ENCODE measurements at places on chromosomes 7 and 10.

- DNase-seq, result no peak
Observed at GRCh38 chr7:24572393-24572996, 757 bp upstream of the PALS2 start.

DNA sequence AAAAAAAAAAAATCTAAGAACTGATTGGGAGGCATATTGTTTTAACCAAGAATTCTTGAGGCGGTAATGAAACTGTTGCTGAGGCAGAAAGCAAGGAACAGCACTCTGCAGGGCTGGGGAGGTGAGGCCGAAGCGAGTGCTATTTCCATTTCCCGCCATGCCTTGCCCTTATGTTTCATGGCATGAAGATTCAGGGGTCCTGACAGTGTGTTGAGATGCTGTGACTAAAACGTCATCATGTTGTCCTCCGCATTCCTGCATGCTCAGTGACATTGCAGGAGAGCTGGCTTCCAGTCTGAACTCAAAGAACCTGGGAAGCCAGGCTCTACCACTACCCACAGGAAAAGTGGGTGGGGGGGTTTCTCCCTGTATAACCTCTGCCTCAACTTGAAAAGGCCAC is 85.2 kb downstream of the EBF3 start:
- no peak for DNase-seq

DNA sequence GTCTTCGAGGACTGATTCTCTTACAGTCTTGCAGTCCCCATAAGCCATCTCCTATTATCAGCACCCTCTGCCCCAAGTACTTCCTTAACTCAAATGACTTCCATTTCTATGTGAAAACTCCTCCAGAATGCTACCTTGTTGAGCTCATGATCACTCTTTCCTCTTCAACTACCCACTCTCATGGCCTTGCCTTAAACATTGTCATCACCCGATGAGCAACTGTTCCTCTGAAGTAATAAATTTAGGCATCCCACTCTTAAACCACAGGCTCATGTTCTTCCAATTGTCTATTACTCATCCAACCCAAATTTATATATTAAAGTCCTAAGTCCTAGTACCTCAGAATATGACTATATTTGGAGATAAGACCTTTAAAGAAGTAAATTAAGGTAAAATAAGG is 152.9 kb downstream of the C1GALT1 start:
- no peak for DNase-seq

DNA sequence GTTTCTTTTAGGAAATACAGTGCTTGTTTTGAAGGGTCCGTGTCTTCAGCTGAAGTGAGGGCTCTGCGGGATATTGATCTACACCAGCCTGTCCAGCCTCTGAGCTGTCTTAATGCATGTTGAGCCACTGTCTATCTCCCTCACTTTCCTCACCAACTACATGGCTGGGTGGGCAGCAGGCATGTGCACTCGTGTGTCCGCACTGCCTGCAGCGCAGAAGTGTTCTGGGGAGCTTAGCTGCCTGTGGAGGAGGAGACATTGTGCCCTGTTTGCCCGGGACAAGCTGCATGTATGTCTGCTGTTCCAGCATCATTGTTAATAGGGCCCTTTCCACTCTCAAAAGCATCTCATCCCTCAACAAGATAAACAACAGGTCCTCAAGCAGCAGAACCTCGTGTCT is 133.1 kb upstream of the EEPD1 start:
- DNase-seq, result no peak

DNA sequence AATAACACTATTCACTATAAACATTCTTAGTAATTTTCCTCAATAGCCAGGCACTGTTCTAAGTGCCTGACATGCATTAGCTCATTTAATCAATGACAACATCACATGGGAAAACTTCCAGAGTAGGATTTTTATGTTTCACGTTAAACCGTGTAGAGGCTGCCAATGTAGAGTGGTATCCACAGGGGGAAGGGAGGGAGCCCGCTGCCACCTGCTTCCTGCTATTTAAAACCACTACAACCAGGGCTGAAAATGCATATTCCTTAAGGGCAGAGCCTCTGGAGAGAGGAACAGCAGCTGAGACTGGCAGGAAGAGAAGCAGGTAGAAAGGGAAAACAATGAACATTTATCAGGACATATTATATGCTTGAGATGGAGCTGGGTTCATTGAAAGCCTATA is 684.3 kb upstream of the AUTS2 start:
- DNase-seq, result no peak

DNA sequence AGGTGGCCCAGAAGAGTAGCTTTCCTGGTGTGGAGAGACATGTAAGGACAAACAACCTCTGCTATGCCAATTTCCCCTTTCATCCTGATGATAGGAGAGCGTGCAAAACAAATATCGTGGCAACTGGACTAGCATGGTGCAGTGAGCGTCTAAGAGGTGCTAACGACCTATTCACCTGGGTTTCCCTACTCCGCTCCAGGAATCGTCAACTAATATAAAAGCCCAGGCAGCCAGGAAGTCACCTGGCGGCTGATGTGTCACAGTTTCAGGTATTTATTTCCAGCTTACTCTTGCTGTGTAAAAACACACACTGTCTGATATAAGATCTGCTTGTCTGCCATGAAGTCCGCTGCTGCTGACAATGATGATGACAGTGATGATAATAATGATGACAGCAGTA is 56.5 kb upstream of the EFCAB10 start:
- DNase-seq, result no peak

DNA sequence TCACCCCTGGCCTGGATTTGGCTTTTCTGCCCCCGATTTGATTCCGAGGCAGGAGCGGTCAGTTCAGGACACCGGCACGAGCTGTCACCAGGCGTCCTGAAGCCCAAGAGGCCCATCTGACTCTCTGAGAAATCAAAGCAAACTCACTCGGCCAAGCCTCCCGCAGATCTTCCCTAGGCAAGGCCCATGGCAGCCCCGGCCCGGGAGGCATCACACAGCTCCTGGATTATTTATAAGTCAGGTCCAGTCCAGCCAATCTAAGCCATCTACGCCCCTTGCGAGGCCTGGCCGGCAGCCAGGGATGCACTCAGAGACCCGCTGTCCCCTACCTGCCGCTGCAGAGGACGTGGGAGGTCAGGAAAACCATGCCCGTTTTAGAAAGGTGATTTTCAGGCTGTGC is 87.3 kb upstream of the DIP2C start:
- no peak for DNase-seq

GRCh38 chr7:30212701-30213111 is 71.7 kb upstream of the ZNRF2 start:
- no peak for DNase-seq

- DNase-seq, result no peak
Observed at GRCh38 chr10:78829565-78829964, 239.2 kb upstream of the ZMIZ1 start.

DNA sequence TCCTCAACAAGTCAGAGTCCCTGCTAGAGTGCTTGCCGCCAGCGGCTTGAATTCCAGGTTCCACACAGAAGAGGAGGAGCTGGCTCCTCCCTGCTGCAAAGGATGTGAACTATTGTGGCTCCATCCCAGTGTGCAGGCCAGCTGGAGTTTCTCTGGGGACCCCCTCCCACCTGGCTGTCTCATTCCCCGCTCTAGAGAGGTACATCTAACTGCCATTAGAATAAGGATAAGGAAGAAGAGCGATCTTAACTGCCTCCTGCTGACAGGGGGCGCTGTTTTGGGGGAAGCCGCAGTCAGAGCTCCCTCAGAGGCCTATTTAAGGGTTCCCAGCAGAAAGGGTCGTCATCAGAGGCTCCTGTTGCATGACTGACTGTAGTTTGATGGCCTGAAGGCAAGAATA is 40.8 kb upstream of the HECW1 start:
- DNase-seq, result no peak

GRCh38 chr7:3042861-3043489 is 692 bp downstream of the CARD11 start:
- no peak for DNase-seq

GRCh38 chr7:151174246-151175046 is 7.0 kb upstream of the GBX1 start:
- no peak for DNase-seq

- no peak for DNase-seq
Observed at GRCh38 chr10:101155896-101156295, 24.8 kb downstream of the TLX1 start.

DNA sequence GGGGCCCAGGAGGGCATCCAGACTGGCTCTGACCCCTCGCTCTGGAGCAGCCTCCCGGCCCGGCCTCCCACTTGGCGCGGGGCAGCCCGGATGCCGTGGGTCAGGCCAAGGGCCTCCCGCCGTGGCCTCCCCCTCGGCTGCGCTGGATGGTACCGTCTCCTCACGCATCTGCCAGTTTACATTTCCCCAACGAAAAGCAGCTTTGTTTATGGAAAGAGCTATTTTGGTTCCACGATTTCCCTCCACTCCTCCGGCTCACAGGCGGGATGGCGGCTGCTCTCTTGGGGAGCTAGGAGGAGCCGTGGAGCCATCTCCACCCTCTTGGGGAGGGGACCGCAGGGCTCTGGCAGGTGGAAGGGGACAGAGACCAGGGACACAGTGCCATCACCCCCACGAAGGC is 93.2 kb upstream of the MYL10 start:
- DNase-seq, result no peak

DNA sequence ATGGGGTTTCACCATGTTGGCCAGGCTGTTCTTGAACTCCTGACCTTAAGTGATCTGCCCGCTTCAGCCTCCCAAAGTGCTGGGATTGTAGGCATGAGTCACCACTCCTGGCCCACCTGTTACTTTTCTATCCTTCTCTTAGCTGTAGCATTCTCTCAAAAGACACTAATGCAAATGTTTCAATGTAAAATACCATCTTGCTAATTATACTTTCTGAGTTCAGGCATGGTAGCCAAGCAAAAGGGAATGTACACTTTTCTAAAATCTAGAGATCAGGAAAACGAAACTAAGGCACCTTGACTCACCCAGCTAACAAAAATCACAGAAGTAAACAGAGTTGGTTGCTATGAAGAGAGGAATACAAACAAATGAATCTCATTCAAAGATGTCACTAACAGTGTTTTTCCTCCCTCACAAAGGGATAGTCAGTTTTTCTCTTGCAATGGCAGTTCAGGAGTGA is 401.0 kb upstream of the NRP1 start:
- no peak for DNase-seq

DNA sequence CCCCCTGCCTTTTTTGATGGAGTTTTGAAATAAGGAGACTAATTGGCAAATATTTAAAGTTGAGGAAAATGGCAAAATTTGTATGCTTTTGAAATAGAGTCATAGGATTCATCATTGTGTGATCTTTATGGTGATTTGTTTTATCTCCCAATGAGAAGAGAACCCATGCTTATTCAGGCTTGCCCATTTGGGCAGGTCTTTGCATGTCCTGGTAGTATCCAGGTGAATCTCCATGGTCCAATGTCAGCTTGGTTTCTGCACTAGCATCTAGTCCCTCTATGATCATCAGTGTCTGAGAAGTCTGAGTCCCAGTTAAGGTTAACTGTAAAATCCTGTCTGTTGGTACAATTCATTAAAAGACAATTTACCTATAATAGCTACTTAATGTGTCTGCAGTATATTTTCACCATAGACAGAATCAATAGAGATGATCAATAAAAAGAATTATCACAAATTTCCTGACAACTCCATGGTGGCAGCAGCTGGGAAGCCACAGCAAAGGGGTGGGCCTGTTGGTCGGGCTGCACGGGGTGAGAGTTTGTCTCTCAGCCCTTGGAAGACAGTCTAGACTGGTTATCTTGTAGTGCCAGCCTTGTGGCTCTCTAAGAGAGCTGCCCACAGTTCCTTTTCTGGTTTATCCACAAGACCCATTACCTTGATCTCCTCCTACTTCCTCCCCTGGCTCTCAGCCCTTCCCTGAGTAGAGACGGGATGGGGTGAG is 22.2 kb upstream of the BMPER start:
- DNase-seq, result no peak
